SK-N-MC (cell line): ENCODE measurements at places on chromosomes 3 and 15.

GRCh38 chr15:99124641-99125040, 19.8 kb downstream of the SYNM start:
- DNase-seq, result no peak

- no peak for DNase-seq
Measured at GRCh38 chr3:11322931-11323330, 50.7 kb downstream of the ATG7 start.

DNA sequence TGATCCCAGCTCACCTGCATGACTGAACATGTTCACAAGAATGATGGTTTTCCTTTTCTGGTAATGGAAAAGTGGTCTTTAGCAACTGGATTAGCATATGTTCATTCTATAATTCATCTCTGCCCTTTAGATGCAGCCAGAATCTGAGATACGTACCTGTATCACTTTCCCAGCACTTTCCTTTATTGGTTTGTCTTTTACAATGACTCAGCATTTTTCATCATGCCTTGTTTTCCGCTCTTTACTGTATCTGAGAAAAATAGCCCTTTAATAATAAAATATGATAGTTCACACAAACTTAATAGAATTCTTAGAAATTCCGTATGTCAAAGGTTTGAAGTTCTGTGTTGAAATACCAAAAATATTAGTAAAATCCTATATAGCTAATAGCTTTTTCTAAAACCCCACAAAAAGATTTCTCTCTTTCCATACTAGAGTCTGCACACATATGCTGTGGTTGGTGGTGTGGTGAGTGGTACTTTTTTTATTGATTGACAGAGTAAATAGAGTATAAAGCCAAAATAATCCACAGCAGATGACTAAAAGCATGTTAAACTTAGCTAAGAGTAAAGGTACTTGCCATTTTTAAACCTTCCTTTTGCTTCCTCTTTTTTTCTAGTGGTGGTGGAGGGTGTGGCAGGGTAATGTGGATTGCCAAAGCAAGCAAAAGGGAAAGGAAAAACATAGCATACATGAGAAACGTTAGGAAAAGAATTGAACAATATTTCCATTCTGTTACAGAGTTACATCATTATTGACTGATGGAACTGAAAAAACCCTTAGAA, 328.9 kb upstream of the RBMS3 start:
- no peak for DNase-seq

DNA sequence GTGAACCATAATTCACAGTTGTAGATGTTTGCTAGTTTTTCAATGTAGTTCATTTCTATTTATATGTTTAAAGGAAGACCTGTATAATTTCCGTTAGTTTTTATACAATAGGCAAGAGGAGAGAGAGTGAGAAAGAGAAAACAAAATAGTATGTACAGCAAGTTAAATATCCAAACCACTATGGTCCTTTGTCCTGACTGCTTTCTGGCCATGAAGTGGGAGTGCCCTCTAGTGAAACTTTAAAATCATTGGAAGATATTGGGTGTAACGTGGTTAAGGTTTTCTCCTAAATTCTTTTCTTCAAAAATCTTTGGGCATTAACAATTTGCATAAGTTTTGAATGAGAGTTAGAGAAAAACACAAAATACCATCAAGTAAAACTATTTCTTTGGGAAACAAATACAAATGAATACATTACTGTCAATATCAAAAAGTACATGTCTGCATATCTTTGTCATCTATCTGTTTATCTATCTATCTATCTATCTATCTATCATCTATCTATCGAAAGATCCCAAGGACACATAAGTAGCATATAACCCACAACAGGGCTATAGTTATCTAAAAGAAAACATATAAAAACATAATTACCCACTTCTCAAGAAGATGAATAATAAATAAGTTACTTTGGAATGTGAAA, 534.6 kb upstream of the ATP11B start:
- DNase-seq, result peak; percentile 62

DNA sequence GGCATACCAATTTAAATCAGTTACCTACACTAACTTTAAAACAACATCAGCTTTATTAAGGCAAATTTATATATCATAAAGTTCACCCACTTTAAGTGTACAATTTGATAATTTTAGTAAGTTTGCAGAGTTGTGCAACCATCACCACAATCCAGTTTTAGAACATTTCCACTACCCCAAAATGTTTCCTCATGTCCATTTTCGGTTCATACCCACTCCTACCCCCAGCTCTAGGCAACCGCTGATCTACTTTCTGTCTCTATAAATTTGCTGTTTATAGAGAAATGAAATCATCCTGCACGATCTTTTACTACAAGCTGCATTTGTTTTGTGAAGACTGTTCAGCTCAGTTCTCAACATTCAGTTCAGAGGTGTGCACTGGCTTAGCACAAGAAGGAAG, 31.5 kb upstream of the FAM81A start:
- DNase-seq, result no peak

DNA sequence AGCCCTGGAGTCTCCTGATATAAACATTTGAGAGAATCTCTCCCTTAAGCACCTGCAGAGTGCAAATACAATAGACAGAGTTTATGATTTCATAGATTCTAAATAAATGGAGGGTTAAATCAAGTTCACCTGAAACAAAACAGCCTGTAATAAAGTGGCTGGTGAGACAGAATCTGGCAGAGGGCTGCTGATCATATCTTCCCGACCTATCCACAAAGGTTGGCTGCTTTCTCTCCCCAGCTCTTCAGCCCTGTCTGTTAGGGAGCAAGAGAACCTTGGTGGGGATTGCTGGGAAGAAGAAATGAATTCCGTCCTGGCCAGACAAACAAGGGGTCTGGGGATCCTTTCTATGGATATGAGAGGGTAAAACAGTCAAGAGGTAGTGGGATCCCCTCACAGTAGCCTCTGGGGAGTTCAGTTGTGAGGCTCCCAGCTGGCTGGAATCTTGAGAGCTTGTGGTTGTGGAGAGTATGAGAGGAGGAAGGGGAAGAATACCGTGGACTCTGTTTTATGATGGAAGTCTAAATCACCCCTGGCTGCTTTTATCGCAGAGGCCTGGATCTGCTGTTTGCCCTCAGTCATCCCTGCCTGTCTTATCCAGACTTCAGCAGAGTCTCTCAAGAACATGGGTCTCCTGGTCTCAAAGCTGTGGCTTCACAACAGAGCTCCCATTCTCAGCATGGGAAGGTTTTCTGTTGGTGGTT, 451.3 kb downstream of the NTRK3 start:
- DNase-seq, result no peak

DNA sequence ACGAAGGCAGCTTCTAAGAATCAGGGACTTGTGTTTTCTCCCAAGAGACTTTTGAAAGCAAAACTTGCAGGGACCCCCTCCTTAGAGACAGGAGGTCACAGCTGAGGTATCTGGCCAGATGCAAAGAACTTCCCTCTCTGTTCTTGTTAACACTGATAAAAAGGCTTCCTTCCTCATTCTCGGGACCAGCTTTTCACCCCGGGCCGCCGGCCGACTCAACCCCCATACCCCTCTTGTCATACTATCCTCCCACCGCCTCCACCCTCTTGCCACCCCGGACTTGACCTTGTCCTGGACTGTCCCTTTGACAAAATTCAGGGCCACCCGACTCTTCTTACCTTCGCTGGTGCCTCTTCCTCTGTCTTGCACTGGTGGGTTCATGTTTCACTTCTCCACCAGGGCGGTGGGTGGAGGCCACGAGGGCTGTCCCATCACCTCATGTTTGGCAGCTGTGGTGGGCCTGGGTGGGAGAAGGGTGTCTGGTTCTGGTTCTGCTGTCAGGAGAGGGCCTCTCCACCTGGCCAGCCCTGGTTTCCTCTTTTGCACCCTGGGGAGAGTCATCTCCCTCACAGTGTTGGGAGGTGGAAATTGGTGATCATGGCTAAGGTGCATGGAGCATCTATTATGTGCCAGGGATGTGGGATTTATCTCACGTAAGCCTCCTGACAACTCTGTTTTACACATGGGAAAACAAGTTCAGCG, 32.5 kb downstream of the BHLHE40 start:
- no peak for DNase-seq

DNA sequence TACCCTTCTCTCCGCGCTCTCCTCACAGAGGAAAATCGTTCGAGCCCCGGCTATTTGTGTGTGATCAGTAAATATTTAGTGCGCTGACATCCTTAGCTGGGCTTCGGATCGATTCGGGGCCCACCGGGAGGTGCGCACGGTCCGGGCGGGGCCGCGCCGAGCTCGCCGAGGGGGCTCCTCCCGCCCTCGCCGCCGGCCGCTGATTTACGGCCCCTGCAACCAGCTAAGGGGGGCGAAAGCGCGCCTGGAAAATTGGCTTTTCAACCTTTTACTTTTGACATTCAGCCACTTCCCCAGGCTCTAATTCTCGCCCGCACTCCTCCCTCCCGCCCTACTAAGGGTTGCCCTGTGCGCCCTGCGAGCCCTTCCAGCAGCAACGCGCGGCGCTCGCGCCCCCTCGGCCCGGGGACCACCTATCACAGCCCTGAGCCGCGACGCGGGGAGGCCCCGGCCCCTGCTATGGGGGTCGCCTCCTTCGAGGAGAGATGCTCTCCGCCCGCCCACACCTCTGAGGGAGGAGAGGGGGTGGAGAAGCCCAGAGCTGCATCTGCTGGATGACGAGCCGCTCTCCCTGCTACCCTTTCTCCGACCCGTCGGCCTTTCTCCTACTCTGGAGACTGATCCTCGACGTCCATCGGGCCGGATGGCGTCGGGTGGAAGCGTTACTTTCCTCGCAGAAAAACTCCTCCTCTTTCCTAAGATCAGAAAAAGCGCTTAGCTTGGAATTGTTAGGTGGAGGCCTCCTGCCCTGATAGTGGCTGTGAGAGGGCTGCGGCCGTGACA, 7.8 kb upstream of the NR2F2 start:
- DNase-seq, result no peak

DNA sequence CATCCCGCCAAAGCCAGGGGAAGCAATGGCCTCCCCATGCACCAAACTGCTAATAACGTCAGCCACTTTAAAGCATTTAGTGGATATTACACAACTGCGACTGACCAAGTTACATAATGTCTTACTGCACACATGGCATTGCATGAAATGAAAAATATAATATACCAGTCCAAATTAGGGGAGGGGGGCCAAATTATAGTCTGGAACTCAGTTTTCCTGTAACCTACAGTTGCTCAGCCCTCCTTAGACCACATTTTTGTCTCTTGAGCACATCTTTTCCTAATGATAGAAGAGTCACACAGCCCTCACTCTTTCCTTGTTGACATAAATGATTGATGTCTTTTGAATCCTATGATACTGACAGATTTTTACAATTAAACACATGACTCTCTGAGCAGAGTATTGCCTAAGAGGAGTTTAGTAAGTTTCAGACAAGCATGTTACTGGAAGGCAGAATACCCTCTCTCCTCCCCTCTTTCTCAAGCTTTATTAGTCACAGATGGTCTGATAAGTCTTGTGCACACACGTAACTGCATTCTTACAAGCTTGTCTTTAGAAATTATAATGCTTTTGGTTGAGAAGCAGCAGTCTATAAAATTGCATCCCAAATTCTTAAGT, 1.1 kb upstream of the PLD1 start:
- DNase-seq, result peak; percentile 95

DNA sequence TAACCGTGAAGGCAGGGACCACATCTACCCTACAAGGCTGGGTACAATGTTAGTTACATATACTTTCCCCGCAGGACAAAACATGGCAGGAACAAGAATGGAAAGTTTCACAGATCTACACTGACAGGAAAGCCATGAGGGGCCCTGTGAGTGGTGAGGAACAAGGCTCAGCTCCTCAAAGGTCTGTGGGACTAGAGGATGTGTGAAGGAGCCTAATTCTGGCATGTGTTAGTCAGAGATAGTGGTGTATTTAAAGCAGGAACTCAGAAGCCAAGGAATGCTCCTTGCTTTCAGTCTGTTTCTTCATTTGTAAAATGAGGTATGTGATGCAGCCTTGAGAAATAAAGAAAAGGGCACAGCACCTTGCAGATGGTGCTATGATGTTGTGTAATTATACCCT, 25.1 kb downstream of the ETV5 start:
- no peak for DNase-seq

DNA sequence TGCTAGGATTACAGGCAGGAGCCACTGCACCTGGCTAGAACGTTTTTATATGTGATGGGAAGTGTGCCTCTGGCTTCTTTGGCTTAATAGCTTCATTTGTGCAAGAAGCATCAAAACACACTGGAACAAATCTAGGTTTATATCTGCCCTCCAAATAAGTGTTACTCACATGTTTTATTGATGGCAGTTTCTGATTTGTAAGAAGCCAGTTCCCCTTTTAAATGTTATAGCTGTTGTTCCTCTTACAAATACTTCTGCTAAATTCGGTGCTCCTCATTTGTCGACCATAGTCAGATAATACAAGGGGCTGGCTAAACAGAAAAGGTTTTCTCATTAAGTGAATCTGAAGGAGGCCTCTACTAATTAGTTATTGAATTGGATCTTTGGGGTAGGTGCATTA, 307.1 kb upstream of the SEMA6D start:
- no peak for DNase-seq
